Left colon (tissue), 2 donors: ENCODE measurements at places on chromosomes 12 and 14. TPM values are rescaled to one million over a fixed set of nuclear protein-coding genes. Genes with fewer than 3 reads are reported as not detected.

ZDHHC22 gene
- not detected for total RNA-seq

CSRP2 gene
- 7.8 TPM for total RNA-seq

- DNase-seq = no peak
Observed at GRCh38 chr12:79615596-79616560, 74.9 kb downstream of the PAWR start.

- no peak for DNase-seq
Observed at GRCh38 chr14:66045572-66046021, 440.6 kb upstream of the CCDC196 start.

DNA sequence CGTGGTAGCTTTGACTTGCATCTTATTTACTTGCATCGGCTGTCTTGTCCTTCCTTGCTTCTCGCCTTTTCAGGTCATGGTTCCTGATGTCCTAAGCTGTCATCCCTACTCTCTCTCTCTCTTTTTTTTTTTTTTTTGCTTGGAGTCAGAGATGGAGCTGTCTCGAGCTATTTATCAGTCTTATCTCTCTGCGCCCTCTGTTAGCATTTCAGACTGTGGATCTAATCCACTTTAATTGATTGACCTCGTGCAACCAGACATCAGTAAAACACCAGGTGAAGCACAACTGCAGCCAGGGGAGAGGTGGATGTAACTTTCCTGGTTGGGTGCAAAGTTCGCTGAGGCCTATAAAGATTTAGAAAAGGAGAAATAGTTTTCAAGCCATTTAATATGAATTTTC is 554.8 kb downstream of the DIO2 start:
- no peak for DNase-seq

DNA sequence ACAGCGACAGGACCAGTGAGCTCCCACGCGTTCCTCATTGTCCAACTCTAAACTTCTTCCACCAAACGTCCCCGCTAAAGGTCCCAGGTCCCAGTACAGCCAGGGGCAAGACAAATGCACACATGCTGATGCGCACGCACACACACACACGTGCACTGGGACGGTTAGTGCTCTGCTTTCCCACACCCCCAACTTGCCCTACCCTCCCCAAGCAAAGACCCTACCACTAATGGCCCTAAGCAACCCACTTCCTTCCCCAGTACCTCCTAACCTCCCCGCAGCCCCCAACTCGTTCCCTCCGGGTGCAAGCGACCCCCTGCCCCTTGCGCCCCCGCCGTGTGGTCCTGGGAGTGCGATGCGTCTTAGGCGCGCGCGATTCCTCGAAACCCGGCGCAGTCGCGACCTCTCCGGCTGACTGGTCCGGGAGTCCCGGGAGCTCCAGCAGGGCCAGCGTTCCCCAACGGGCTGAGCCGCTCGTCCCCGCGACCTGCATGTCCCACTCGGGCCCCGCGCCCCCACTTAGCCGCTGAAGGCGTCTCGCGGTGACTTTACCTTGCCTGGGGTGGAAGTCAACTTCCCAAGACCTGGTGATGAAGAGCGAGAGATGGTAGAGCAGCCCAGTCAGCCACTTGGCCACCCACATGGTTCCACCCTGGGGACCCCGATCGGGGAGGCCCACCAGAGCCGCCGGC is 578 bp downstream of the ADAMTS20 start:
- no peak for DNase-seq

DNA sequence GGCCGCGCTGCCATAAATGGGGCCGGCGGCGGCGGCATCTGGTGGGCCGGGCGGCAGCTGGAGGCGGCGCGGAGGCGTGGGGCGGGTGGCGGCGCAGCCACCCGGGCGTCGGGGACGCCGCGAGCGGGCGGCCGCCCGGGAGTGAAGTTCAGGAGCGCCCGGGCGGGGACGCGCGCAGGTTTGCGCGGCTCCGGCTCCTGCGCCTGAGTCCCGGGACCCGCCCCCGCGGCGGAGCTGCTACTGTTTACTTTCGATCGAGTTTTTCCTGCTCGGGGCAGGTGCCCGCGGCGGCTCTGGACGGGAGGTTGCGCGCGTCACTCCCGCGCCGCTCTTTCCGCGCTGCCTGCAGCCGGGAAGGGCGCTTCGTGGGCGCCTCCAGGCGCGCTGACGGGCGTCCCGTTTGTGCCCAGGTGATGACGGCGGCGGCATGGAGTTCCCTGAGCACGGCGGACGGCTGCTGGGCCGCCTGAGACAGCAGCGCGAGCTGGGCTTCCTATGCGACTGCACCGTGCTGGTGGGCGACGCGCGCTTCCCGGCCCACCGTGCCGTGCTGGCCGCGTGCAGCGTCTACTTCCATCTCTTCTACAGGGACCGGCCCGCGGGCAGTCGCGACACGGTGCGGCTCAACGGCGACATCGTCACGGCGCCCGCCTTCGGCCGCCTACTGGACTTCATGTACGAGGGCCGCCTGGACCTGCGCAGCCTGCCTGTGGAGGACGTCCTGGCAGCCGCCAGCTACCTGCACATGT is at the start of gene ZBTB42:
Gene ZBTB42, plus strand, starts transcription at position 331 of the 749 bp plus-strand sequence. Its CDS starts 97 bp downstream, at position 428.
- DNase-seq = peak; percentile 94

DNA sequence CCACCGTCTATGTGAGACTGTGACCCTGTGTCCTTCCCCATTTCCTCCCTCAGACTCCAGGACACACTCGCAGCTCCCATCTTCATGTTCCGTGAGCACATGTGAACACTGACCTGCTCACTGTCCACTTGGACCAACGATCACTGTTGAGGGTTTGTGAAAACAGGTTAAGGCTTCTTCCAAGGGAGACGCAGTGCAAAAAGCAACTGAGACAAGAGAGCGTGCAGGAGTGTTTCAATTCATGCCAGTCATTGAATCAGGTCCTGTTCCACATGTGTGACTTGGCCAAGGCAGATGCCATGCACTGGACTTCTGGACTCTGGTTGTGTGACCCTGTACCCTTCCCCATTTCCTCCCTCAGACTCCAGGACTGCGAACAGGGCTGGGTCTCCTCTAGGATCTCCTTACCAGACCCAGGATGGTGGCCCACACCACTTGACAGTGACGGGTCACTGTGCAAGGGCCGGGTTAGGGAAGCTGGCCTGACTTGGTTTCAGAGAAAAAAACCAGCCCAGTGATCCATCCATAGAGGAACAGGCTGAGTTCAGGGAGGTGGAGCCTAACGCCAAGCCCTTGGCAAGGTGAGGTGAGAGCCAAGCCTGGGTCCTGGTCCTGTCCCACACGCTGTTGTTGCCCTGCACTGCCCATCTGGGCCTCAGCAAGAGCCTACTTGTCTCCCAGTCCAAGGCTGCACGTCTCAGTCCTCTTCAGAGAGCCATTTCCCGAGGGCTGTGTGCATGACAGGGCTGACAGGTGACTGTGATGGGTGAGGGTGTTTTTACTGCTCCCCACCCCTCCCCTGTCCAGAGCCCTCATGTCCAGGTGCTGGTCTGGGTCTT is 5.7 kb upstream of the KRT5 start:
- DNase-seq = no peak

DNA sequence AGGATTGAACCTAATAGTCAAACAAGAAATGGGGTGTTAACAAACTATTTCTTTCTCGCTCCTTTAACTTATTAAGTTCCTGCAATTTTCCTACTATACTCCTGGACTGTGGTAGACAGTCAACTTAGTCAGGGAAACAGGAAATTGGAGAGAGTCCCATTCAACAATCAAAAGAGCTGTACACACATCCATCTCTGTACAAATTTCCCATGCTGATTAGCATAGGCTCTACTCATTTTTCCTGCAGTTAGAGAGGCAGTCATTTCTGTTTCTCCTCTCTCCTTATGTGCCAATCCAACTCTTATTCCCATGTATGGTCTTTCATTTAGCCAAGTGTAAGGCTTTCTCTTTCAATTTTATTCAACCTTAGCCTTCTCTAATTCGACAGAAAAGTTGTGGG is 1168.5 kb upstream of the FLRT2 start:
- no peak for DNase-seq

DNA sequence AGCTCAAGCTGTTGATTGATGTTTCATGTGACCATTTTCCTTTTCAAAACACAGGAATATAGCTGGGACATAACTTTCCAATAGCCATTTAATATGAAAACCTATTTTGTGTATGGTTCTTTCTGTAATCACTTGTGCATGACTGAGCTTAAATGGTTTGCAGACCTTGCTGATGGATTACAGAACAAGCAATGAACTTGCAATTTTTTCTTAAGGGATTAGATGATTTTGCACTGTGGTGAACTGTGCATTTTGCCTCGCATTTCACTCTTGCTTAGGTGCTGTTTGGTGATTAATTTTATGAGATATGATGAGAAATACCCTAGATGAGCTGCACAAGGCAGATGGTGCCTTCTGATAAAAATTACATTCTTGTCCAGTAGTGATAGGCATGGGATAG is 419.0 kb upstream of the FBXO33 start:
- no peak for DNase-seq

DNA sequence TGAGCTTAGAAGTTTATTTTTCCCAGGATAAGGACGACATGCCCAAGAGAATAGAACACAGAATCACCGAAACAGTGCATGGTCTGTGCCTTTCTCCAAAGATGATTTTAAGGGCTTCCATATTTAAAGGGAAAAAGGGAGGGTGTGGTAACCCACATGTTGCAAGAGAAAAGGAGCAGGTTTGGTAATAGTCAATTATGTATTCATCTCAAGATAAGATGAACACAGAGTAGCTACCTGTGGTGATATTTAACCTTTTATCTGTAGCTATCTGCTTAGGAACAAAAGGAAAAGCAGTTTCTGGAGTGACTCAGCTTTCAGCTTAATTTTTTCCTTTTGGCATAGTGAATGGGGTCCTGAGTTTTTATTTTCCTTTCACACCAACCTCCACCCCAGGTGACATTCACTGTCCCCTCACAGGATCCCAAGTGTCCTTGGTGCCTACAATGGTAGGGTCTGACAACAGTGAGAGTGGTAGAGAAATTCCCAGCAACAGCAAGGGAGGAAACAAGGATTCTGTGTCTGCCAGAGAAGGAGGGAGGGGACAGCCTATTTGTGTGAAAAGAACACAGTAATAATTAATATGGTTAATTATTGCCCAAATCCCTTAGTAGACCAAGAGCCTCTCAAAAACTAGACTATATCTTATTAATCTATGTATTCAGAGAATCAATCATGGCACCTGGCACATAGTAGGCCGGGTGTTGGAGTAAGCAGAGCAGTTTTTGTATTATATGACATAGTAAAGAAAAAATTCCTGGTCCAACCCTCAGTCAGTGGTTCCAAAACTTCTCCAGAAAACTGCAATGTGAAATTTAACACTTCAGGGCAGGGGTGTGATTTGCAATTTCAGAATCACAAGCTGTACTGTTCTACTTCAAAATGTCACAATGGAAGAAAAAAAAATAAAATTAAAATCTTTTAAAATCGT is 154.5 kb downstream of the PHLDA1 start:
- DNase-seq = no peak

DNA sequence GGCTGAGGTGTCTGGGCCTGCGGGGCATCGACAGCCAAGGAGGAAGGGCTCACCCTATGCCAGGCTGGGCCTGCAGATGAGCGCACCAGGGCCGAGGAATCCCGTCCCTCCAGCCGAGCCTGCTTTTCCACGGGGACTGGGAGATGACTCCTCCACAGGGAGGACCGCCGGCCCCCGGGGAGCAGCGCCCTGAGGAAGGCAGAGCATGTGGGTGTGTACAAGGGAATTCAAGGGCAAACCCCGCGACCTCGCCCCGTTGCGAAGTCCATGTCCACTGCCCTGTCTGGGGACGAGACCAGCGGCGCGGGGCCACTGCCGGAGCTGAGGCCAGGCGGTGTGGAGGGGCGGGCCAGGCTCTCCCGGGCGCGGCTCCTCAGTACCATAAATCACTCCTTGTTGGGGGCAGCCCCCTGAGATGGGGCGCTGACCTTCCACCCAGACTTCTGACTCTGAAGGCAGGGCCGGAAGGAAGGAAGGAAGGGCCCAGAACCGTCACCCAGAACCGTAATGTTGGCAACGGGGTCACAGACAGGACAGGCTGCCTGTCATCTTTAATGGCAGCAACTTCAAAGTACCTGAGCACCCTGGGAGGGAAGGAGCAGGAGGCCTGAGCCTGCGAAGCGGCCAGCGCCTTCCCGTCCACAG is 52.5 kb downstream of the RNF34 start:
- peak; percentile 72 for DNase-seq

DNA sequence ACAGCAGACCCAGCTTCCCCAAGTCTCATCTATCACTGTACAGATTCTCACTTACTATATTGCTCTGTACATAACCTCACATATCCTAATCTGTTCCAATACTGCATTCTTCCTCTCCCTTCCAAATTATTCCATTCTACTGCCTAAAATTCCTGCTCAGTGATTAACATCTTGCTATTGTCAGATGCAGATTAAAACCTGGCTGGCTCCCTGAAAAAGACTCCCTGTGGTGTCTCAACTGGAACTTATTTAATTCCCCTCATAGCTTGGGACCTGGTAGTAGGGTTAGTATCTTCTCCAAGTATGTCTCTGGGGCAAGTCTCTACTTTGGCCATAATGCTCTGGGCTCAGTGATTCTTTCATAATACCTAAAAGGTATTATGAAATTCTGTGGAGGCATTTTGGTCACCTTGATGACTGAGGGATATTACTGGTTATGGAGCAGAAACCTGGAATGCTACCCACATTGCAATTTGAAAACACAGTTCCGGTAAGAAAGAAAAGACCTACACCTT is 55.8 kb downstream of the PAWR start:
- DNase-seq = no peak

DNA sequence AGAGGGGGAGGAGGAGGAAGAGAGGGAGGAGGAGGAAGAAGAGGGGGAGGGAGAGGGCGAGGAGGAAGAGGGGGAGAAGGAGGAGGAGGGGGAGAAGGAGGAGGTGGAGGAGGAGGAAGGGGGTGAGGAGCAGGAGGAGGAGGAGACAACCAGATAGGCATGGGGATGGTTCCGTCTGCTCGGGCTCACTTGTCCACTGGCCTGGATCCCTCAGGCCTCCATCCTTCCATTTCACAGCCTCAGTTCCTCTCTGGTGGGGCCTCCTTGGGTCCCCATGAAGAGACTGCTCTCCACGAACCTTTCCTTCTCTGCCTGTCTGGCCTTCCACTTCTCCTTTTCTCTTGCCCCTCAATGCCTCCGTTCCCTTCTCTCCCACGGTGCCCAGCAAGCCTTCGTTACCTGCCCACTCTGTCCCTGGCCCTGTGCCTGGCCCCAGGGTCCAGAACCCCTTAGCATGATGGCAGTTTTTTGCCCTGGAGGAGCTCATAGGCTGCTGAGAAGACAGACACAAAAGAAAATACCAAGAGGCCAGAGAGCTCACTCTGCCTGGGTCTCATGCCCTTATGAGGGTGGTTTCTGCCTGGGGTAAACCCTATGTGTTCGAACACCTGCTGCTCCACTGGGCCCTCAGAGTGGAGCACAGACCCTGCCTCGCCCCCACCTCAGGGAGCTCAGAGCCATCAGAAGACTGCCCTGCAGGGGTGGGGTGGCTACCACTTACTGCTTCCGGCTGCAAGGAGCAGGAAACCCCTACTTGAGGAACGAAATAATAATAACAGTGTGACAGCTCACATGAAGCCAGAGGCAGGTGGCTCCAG is 11.7 kb upstream of the CACNA2D4 start:
- no peak for DNase-seq

DNA sequence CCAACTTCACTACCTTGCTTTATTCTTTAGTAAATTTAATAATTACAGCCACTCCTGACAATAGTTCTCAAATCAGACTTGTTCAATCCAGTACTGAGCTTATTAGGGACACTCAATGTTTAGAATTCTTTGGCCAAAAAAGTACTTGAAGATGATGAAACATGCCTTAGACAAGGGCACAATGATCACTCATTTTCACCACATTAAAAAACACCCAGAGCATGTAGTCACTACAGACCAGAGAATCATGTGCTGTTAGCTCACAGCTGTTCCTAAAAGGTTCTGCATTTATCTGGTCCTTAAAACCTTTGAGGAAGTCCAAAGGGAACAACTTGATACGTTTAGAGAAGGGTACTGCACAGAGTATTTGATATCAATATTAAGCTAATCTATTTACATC is 98.7 kb downstream of the INSM2 start:
- no peak for DNase-seq

- DNase-seq = no peak
Observed at GRCh38 chr14:92888896-92889295, 34.1 kb upstream of the CHGA start.
